Endothelial cell (in vitro differentiated cells): ENCODE measurements at places on chromosomes 11 and 22. TPM values are rescaled to one million over a fixed set of nuclear protein-coding genes. Genes with fewer than 3 reads are reported as not detected.
A peak's percentile ranks its signal among the peaks of the same experiment; 100 is the strongest.

DNA sequence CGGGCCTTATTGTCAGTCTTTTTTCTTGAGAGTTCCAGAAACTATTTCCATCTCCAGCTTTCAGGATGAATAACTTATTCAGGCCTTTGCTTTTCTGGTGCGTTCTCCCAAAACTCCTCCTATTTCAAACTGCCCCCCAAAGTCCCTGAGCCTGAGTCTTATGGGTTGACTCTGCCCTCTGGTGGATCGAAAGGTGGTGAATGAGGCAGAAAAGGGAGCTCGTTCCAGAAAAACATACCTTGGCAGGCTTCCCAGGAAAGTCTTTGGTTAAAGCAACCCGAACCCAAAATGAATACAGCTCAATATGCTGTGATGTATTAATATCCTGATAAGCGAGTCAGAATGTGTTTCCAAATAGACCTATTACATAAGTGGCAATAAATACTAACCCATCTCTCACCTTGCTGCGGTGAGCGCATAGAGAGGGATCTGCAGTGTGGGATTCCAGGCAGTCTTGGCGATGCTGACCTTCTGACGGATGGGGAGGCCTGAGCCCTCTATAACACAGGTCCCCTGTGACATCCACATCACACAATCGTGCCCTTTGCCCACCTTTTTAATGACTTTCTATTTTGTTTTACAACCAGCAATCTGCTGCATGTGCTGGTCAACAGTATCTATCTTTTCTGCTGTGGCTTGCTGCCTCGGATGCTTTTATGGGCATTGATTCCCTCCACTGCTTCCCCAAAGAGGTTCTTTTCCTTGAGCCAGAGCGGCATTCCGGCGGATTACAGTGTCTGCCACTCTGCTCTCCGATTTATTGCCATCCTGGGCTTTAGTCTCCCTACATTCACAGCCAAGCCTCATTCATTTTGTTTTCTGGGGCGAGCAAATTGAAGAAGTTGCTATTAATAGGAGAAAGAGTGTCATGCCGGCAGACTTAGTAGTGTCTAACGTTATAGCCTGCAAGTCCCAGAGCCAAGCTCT, 756.8 kb downstream of the NTM start:
- DNase-seq, result peak; percentile 34

Gene RFPL3
- not detected for total RNA-seq

Gene SMIM38
- not detected for total RNA-seq

DNA sequence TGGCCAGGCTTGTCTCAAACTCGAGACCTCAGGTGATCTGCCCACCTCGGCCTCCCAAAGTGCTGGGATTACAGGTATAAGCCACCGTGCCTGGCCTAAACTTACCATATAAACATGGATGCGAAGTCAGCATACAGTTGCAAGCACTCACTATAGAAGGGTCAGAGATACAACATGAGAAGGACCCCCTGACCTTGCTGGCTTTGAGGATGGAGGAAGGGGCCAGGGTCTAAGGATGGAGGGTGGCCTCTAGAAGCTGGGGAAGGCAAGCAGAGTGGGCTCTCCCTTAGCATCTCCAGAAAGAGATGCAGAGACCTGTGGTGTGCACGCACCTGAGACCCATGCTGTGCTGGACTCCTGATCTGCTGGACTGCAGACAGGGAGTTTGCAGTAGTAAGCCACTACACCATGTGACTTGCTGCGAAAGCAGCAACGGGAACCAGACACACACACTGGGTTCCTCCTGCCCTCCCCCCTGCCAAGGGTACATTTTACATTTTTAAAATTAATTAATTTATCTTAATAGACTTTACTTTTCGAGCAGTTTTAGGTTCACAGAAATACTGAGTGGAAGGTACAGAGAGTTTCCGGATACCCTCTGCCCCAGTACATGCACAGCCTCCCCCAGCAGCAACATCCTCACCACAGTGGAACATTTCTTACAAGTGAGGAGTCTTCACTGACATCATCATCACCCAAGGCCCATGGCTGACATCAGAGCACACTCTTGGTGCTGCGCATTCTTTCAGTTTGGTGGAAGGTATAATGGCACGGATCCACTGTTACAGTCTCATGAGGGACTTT, 170.1 kb upstream of the B3GAT1 start:
- DNase-seq, result no peak

DNA sequence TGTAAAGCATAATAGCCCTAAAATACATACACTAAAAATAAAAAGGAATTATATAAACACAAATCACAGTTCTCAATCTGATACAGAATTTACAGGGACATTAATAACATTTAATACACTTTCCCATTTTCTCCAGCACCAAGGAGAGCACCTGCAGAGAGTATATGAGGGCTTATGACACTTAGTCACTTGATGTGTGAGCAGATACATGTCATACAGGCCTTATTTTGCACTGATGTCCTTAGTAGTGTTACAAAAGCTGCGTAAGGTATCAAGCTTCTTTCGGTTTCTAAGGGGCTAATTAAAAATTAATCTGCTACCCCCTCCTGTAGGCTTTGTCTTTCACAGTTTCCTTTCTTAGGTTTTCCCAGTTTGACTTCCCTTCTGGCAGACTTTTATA, 61.3 kb downstream of the TRIM44 start:
- no peak for DNase-seq

- no peak for DNase-seq
Measured at GRCh38 chr11:34234086-34234740, 123.6 kb downstream of the ABTB2 start.
